HT1080 (cell line): ENCODE measurements at places on chromosomes 7 and 10.

DNA sequence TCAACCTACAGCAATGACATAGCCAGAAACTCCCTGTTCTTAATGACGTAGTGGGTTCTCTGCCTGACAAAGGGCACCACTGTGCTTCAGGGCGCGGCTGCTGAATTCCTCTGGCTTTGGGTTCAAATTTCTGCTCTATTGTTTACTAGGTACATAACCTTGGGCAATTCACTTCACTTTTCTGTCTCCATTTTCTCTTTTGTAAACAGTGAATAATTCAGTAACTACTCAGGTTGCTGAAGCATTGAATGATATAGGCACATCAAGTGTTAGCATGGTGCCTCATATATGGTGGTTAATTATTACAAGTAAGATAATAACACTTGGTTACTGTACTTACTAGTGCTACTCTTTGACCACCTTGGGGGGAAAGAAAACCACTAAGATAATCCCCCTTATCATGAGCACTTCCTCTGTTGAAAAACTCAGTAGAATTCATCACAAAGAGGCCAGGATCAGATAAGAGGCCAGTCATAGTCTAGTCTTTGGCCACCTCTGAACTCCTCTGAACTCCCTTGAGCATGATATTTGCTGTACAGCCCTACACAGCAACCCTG lies 92.0 kb upstream of the AHR start:
- no peak for DNase-seq

- no peak for DNase-seq
Observed at GRCh38 chr10:123966896-123967231, 75.3 kb upstream of the CPXM2 start.

DNA sequence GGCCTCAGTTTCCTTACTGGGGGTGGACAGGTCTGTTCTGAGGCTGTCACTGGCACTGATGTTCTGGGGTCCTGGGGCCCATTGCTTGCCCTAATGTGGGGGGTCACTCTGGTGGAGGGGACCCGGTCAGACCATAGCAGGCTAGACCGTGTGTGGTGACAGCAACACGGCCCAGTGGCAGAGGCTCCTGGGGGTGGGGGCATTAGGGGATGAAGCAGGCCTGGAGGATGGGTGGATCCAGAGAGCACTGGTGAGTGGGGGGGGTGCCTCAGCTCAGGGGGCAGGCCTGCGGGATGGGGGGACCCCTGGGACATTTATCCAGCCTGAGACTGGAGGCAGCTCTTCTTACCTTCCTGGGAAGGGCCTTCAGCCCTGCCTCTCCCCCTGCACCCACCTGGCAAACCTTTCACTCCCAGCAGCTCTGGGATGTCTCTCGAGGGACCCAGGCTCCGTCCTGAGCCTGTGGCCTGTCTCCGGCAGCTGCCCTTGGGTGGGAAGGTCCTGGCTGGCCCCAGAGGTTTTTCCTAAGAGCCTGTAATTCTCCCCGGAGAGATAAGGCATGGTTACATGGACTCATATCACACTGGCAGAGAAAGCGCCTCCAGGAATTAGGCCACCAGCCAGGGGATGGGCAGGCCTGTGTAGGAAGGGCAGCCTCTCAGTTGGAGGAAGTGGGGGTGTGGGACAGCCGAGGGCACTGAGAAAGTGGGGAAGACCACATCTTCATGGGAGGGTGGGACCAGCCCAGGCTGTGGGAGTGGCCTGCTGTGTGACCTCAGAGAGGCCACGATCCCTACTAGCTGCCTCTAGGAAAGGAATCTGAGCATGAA lies 147.7 kb downstream of the UBE2H start:
- DNase-seq: no peak

DNA sequence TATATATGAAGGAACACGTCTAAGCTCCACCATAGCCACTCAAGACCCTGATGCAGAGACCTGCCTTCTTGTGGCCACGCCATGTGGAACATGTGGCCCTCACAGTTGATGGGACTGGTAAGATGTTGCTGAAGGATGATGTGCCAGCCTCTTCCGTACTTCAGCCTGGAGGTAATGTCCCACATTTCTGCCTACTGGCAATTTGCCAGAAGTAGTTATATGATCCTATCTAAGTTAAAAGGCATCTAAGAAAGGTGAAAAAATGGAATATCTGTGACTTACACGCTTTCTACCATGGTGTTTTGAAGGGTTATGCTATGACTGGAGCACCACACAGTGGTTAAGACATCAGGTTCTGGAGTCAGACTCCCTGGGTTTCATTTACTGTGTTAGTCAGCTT lies 948.7 kb upstream of the GHITM start:
- DNase-seq: no peak

GRCh38 chr10:110544958-110545537 lies 22.4 kb upstream of the SMC3 start:
- DNase-seq: no peak

- no peak for DNase-seq
Observed at GRCh38 chr7:139698844-139699243, 79.0 kb downstream of the HIPK2 start.

GRCh38 chr7:108014747-108015682 lies 12.1 kb upstream of the LAMB1 start:
- DNase-seq: peak; percentile 85

- no peak for DNase-seq
Observed at GRCh38 chr7:139482662-139483466, 609 bp downstream of the KLRG2 start.

DNA sequence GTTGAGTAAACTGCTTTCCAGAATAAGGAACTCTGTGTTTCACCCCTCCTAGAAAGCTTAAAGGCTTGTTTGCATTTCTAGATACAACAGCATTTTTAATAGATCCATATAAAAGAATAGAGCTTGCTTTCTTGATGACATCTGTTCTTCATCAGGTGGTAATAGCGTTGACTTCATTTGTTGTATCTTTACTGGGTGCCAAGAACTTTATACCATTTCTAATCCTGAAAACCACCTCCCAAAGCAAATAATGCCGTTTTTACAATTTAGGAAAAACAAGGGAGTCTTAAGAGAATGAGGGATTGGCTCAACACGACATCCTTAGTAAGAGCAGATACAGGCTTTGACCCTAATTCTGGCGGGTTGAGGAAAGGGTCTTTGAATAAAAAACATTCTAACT lies 993.4 kb downstream of the TYW1 start:
- no peak for DNase-seq

- DNase-seq: no peak
Observed at GRCh38 chr7:105269397-105269796, 119.3 kb downstream of the SRPK2 start.

DNA sequence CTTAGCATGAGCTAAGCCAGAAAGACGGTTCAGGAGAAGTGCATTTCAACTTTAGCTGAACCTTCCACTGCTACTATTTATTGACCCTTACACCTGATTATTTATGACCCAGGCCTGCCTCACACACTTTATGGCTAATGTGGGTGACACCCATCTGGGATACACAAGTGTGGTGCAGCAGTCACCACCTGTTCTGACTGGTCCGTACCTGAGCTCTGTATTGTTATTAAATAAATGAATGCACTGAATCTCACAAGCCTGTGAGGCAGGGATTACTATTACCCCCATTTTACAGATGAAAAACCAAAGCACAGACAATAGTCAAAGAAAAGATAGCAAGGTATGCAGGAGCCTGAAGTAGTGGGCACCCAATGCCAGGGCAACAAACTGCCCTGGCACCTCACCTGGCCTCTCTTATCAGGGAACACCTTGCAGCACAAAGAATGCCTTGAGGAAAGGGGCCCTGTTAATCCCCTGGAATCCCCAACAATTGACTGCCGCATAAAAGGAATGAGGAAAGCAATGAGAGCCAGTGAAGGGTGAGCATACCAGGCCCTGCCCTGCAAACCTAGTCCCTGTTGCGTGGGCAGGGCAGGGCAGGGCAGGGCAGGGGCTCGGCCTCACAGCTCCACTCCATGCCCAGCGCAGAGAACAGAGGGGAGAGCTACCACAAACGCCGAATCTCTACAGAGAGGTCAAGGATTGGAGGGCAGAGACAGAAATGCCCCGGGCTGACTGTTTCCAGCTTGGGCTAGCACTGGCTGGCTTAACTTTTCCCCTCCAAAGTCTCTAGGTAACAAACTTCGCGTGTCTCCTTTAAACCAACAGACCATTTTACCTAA lies 1.3 kb downstream of the ANXA11 start:
- DNase-seq: no peak

- peak; percentile 76 for DNase-seq
Observed at GRCh38 chr10:73907841-73908517, 3.0 kb upstream of the PLAU start.

GRCh38 chr7:43294080-43294630 lies 181.7 kb downstream of the HECW1 start:
- peak; percentile 74 for DNase-seq
